Stimulated activated CD4-positive, alpha-beta T cell treated with anti-CD3 and anti-CD28 coated beads, Interleukin-15, amount 100 ng/mL, for 1 hour (primary cell): ENCODE measurements at places on chromosomes 2 and 18.

DNA sequence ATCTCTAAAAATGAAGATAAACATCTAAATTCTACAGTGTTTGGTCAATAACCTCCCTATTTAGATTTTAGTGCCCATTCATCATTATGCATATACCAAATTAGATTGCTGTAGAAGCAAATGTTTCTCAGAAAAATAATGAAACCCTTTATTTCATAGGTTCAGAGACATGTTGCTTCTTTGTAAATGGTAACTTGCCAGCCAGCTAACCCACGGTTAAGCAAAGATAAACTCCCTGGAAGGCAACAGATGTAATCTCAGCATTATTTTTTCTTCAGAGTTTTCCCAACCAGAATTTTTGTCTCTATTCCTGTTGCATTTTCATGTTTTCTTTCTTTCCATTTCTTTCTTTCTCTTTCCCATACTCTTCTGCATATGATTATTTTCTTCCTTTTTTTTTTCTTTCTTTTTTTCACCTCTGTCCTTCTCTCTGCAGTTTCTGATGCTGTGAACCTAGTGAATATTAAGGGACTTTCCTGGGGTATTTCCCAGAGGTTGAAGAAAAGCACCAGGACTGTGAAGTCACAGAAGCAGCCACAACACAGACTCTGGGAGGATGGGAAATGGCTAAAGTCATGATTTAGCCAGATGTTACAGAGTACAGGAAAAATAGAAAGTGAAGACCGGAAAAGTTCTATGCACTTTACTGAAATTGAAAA, 50.0 kb upstream of the DSG1 start:
- DNase-seq, result no peak

DNA sequence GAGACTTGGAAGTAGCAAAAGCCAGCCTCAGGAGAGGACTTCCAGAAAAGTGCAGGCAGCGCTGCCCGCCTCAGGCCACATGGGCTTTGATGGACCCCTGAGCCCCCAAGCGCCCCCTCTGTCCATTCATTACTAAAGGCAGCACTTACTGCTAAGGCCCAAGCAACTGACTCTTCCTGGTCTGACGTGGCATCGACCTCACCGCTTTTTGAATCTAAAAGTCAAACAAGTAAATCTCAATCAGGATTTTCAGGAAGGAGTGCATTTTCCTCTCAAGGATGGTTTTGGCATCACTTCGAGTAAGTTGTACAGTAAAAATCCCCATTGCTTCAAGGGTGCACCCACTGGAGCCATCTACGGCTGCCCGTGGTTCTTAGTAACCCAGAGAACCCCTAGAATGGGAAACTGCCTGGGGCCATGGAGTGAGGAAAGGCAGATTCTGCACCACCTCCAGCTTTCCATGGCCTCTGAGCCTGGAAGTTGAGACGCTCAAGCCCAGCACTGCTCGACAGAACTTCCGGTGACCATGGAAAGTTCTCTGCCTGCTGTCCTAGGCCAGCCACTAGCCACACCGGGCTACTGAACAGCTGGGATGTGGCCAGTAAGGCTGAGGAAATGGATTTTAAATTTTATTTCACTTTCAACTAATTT, 7.0 kb downstream of the HJURP start:
- no peak for DNase-seq

DNA sequence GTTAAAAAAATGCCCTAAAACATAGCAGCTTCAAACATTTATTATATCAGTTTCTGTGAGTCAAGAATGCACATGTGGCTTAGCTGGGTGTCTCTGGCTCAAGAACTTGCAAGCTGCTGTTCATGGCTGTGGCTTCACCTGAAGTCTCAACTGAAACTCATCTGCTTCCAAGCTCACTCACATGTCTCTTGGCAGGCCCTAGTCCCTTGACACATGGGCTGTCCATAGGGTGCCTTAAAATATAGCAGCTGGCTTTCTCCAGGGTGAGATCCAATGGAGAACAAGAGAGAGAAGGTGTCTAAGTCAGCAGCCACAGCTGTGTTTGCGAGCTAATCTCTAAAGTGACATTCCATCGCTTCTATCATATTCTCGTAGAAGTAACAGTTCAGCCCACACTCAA, 152.8 kb downstream of the DSEL start:
- no peak for DNase-seq

DNA sequence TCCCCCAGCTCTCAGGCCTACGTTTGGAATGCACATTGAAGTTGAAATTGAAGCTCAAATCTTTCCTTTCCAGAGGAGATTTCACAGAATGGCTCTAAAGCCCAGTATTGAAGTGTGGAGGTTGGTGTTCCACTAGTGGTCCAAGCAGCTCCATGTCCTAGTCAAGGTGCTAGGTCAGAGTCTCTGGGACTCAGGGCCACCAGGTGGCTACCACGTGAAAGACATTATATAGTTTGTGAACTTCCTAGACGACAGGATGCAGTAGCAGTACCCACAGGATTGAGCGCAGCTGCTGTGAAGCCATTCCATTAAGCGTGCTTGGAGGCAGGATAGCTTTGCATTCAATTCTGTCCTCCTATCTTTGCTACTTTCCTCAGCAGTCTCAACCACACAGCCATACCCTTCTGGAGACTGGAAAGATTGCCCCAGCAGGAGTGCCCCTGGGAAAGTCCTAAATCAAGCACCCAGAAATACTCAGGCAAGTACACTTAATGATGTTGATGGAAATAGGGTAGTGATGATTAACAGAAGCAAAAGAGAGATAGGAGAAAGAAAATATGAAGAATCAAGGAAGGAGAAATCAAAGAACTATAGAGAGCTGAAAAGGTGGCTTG, 4.7 kb upstream of the TGFA start:
- DNase-seq, result no peak

DNA sequence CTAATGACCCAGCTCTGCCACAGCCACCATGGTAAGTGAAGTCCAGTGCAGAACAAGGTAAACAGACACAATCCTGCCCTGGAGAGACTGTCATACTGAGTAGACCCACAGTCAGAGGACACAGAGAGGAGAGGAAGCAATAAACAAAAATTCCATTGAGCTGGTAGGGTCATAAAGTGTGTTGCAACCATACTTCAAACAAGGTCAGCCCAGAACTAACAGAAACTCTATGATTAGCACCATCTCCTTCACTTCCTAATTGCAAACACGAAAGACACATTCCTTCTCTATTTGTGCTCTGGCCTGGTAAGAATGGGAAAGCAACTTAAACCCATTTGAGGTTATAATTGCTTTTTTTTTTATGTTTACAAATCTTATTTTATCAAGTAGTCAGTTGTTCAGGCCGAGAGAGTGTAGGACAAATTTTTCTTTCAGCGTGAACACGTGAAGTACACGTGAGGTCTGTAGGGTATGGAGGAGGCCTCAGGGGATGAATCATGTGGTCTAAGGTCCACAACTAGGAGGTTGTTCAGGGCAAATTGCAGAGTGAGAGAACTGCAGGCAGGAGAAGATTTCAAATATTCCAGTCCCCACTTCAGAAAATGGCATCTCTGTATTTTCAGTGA, 71.4 kb upstream of the GLS start:
- no peak for DNase-seq

DNA sequence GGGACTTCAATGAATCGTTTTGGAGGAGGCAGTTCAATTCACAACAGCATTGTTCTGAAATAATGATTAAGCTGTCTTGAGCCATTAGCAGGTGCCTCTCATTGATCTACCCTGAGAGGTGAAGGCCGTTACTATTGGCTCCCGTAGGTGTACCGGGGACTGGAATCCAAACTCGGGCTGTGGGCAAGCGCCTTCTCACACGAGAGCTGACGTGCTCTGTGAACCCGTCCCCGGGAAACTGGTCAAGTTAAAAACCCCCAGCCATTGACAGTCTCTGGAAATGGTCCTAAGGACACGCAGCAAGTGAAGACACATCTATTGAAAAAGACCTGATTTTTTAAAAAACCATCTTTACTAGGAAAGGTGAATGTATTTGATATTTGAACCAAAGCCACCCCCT, 8.1 kb upstream of the NFATC1 start:
- DNase-seq, result no peak

DNA sequence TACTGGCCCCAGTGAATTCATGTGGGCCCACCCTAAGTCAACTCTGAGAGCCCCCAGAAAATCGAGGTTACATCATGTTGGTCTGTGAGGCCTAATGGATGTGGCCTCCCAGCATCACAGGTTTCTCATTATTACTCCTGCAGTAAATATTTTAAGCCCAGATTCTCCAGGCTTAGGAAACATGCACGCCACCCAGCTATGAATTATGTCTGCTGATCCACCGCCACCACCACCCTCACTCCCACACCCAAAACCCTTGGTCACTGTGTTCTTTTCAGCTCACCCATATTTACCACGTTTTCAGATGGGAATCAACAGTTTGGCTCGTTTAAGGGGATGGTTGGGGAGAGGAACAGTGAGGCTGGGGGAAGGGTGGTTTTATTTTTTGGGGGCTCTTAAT, 128.6 kb downstream of the NCK2 start:
- no peak for DNase-seq

GRCh38 chr2:127161176-127162136, 54.5 kb upstream of the BIN1 start:
- DNase-seq, result no peak

DNA sequence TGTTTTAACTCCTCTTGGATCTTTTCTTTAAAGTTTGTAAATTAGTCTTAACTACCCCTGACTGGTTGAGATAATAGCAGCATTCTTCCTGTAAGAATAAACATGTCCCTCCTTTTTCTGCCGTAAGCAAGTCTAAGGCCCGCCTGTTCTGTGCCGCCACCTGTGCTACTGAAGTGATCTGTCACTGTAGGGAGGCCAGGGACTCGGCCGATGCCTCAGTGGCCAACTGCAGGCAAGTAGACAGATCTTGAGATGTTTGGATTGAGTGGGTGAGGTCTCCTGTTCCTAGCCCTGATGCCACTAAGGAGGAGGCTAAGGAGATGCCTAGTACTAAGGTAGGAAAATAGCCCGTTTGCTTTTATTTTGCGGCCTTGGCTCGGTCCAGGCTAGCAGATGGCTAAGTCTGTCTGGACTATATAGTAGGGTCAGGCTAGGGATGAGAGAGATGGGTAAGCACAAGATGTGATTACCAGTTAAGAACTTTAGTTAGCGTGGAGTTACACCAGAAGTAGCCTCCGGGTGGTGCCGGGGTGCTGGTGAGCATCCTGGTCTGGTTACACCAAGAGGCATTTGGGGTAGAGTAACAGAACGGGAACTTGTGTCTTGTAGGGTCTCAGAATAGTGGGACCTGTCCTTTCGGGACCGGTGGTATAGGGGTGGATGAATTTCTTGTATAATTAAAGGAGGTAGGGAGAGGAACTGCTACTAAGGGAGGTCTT, 584.2 kb downstream of the SUCLG1 start:
- DNase-seq, result no peak

- DNase-seq, result no peak
Measured at GRCh38 chr2:240259201-240259923, 118.9 kb upstream of the OTOS start.

- no peak for DNase-seq
Measured at GRCh38 chr18:38456253-38456652, 890.7 kb upstream of the CELF4 start.

DNA sequence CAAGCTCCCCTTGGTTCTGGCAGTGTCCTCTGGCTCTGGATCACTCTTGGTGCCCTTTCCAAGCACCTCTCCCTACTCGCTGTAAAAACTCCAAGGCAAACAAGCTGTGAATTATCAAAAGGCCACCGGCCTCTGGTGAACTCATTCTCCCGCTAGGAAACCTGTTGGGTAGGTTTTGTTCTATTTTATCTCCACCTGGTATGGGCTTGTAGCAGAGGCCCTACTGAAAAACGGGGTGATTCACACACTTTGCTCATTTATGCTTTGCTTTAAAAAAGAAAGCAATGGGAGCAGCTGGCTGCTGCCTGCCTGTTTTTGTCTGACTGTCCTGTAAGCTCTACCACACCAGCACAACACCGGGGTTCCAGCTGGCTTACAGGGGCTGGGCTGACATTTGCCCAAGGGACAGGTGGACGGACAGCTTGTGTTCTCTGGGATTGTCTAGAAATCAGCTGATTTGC, 56.8 kb downstream of the SH3BP4 start:
- DNase-seq, result no peak

- no peak for DNase-seq
Measured at GRCh38 chr2:2731101-2731815, 400.2 kb upstream of the MYT1L start.

DNA sequence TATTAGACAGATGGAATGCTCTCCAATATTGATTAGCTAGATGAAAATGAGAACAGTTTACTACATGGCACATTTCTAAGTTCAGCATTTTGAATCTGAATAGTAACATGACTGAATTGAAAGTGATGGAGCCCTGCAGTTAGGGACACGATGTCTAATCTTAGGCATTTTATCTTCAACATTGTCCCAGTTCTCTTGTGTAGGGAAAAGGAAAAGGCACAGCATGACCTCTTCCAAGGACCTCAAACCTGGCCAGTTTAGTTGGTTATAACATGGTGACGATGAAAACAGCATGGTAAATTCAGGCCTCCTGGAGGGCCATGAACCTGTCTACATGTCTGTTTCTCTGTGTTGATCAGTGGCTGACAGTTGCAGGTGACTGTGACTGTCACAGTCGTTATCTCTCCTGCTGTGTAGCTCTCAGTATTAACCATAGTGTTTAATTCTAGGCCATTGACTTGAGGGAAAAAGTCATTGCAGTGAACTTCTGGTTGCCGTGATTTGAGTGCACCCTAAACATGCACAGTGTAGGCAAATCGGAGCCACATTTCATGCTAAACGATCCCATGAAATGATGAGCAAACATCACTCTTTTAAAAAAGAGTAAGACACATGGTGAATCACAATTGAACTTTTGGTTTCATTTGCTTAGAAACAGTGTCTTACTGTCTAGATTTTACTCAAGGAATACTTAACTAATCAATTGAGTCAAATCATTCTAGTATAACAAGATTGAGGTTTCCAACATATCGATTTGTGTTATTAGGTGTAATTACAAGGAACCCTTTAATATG, 129.7 kb downstream of the PHLPP1 start:
- DNase-seq, result no peak

- no peak for DNase-seq
Measured at GRCh38 chr2:192123847-192124246, 70.9 kb downstream of the TMEFF2 start.

DNA sequence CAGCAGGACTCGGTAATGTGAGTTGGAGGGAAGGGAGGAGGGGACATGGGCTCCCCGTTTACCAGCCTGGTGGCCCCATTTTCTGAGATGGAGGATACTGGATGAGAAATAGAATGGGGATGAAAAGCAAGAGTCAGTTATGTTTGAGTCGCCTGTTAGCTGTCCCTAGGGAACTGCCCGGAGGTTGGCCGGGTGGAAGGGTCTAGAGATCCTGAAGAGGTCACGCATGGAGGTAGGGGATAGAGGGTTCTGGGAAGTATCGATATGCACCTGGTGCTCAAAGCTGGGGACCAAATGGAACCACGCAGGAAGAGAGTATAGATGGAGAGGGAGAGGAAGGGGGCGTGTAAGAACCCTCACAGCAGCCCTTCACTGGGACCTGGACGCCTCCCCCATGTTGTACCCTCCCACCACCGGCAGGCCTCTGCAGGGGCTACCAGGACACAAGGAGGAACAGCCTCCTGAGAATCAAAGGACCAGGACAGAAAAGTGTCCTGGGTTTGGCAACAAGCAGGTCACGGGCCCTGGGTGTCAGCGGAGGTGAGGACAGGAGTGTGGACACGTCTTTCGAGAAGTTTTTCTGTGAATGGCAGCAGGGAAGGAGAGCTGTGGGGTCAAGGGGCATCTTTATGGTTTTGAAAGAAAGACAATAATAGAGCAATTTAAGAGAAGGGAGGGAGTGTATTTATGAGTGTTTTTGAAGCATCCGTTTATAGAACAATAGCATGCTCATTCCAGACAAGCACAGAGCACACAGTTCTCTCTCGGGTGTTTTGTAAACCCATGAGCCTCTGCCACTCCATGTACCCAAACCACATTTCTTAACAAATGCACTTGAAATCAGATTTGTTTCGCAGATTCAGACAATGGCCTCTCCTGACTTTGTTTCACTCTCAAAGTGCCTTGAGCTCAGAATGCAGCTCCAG, 132.2 kb downstream of the SMAD7 start:
- no peak for DNase-seq
